ENCODE measurements at places on chromosomes 7 and 10.

DNA sequence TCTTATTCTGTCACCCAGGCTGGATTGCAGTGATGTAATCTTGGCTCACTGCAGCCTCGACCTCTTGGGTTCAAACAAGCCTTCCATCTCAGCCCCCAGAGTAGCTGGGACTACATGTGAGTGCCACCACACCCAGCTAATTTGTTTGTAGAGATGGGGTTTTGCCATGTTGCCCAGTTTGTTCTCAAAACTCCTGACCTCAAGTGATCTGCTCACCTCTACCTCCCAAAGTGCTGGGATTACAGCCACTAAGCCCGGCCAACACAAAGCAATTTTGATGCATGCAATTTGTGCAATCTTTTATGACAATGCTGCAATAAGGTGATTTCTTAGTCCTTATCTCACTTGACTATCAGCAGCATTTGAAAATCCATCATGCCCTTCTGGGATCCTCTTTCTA lies 333.1 kb downstream of the FRMD4A start:
- DNase-seq = no peak

GRCh38 chr10:52598936-52599335 lies 173.6 kb downstream of the MBL2 start:
- no peak for DNase-seq

GRCh38 chr7:149716007-149716931 lies 57.1 kb downstream of the ZNF467 start:
- DNase-seq = no peak

- no peak for DNase-seq
Observed at GRCh38 chr7:29612596-29612995, 49.0 kb downstream of the PRR15 start.

- DNase-seq = no peak
Observed at GRCh38 chr7:106129291-106129690, 17.2 kb upstream of the SYPL1 start.

GRCh38 chr7:130272381-130273080 lies 5.9 kb downstream of the CPA2 start:
- peak; percentile 29 for DNase-seq

DNA sequence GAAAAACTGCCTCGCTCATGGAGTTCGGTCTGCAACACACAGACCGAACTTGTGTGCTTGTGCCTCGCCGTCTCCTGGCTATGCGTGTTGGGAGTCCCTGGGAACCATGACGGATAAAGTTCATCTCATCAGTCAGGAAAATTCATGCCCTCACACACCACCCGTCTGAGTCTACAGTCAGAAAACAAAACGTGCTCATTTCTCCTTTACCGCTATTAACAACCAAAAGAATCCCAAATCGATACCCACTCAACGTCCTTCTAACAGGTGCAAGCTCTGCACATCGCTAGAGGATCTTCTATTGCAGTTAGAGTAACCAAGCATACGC lies 13.6 kb downstream of the CNPY1 start:
- DNase-seq = no peak

- DNase-seq = no peak
Observed at GRCh38 chr7:135389971-135390370, 119.9 kb downstream of the CNOT4 start.

GRCh38 chr10:69643779-69644657 lies 14.0 kb downstream of the FAM241B start:
- DNase-seq = no peak

DNA sequence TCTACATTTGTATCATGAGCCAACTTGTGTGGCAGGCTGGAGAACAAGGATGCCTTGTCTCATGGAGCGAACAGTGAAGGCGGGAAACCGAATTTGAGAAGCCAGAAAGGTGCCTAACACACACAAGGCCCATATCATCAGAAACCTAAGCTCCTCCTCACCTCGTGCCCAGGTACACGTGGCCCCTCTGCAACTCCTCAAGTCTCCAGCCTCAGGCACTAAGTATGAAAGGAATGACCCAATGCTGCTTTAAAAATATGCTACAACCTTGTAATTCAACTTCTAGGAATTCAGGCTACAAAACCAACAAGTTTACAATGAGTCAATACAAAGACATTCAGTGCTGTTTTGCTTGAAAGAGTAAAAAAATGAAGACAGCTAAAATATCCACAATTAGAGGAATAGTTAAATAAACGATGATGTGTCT lies 95.7 kb downstream of the CDK6 start:
- DNase-seq = no peak

GRCh38 chr10:69953851-69954250 lies 98.8 kb upstream of the MACROH2A2 start:
- DNase-seq = peak; percentile 3

DNA sequence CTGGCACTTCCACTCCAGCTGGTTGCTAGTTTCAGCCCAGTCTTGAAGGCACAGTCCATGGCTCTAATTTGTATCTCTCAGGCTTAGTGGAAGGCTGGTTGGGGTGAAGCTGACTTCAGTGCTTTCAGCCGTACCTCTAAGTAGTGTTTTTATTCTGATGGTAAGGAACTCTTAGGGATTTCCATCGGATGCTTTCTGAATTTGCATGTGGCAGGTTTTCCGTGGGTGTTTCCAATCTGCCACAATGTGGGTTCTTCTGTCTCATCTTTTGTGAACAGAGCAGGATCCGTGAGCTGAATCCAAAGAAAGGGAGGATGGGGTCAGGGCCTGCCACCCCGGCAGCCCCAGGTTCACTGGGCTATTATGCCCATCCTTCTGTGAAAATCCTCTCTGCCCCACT lies 607.9 kb upstream of the MKI67 start:
- no peak for DNase-seq

DNA sequence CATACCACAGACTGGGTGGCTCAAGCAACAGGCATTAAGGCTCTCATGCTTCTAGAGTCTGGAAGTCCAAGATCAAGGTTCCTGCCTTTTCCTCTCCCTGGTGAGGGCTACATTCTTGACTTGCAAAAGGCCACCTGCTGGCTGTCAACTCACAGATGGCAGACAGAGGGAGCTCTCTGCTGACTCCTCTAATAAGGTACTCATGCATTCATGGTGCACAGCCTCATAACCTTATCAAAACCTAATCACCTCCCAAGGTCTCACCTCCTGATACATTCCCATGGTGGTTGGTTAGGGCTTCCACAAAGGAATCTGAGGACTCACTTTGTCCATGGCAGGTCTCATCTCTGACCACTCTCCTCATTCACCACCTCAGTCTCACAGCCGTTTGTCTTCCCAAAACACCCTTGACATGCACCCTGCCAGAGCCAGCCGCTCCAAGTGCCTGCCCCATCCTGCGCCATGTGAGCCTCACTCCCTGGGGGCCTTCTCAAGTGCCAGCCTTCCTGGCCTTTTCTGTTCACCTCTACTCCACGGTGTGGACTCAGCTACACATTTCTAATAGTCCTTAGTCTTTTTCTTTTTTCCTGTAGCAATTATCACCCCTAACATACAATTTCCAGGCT lies 400.3 kb upstream of the ADARB2 start:
- peak; percentile 56 for DNase-seq

DNA sequence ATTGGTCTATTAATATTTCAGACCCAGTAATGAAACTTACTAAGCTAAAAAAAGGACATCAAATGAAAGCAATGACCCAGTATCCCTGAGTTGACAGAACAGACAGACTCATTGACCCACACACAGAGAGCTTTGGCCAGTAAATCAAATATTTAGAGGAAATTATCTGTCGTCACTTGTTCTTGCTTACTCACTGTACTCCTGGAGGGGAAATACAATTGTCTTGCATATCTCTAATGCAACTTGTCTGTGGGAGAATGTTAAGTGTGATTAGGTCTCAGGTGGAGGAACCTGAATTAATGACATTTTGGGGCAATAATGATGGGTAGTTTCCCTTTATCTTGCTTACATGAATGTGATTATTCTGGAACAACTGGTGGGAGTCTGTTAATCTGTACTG lies 80.4 kb downstream of the CUBN start:
- no peak for DNase-seq

DNA sequence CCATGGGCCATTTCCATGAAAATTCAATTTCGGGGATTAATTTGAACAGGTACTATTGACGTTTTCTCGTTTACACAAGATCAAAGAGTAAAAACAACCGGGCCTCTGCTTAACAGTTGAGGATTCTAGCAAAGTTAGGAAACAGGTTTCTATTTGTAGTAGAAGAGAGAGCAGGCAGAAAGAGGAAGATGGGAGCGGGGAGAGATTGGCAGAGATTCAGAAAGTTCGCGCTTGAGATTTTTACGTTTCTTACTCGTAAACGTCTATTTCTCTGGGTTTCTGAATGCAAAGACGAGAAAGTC lies 571 bp upstream of the VWC2 start:
- no peak for DNase-seq

GRCh38 chr7:34755008-34755407 lies 97.0 kb downstream of the NPSR1 start:
- DNase-seq = no peak

- DNase-seq = no peak
Observed at GRCh38 chr7:89265631-89266030, 470.1 kb upstream of the TEX47 start.

- DNase-seq = no peak
Observed at GRCh38 chr10:124039483-124040013, 53.9 kb downstream of the CHST15 start.

DNA sequence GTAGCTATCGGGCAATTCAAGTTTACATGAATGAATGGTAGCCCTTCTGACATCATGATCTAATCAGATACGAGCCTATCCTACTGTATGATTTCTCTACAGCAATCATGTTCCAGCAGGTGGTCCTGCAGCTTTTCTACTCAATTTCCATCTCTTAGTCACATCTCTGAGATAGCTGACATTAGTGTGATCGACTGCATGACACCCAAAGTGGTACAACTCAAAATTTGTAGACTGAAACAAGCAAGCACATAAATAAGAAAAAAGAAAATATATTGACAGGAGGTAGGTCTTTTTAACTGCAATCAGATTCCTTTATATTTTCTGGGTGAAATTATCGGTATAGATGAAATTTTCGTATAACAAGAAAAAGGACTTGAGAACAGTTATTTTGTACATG lies 132.0 kb downstream of the PPP1R17 start:
- DNase-seq = no peak

DNA sequence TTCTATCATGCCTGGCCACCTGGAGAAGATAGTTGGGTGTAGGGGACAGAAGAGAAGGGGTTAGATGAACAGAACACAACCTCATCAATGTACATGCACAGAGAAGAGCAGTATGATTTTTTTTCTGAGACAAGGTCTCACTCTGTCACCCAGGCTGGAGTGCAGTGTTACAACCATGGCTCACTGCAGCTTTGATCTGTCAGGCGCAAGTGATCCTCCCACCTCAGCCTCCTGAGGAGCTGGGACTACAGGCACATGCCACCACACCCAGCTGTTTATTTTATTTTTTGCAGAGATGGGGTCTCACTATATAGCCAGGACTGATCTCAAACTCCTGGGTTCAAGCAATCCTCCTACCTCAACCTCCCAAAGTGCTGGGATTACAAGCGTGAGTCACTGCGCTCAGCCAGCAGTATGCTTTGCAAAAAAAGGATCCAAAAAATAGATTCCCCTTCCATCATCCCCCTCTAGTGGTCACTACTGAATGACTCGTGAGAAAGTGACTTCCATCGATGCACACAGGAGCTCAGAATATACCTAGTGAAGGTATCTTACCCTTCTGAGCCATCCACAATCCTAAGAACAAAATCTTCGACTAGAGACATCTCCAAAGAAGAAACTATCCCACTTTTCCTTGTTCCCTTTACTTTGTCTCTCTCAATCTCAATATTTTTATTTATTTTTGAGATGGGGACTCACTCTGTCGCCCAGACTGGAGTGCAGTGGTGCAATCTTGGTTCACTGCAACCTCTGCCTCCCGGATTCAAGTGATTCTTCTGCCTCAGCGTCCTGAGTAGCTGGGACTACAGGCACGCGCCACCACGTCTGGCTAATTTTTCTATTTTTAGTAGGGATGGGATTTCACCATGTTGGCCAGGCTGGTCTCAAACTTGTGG lies 21.0 kb downstream of the ZCWPW1 start:
- DNase-seq = no peak

GRCh38 chr10:34449836-34450235 lies 365.3 kb downstream of the PARD3 start:
- no peak for DNase-seq

GRCh38 chr10:97243836-97244235 lies 48.6 kb downstream of the ARHGAP19 start:
- DNase-seq = no peak

DNA sequence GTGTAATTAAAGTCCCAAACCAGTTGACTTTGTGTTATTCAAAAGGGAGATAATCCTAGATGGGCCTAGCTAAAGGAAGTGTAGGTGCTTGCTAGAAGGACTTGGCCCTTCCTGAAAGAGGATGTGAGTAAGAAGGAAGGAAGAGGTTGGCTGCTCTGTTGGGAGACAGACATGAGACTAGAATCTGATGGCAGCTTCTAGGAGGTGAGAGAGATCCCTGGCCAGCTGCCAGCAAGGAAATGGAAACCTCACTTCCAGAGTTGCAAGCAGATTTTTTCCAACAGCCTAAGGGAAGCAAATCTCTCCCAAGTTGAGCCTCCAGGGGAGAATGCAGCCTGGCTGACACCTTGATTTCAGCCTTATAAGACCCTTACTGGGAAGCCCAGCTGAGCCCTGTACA lies 368.4 kb upstream of the ZMIZ1 start:
- no peak for DNase-seq

GRCh38 chr7:33185786-33186185 lies 56.4 kb downstream of the BBS9 start:
- no peak for DNase-seq

GRCh38 chr7:105885387-105886111 lies 9.2 kb upstream of the ATXN7L1 start:
- no peak for DNase-seq

GRCh38 chr10:33071857-33072256 lies 113.8 kb upstream of the ITGB1 start:
- DNase-seq = no peak

GRCh38 chr10:21535494-21535965 lies 1.5 kb downstream of the MLLT10 start:
- DNase-seq = no peak

DNA sequence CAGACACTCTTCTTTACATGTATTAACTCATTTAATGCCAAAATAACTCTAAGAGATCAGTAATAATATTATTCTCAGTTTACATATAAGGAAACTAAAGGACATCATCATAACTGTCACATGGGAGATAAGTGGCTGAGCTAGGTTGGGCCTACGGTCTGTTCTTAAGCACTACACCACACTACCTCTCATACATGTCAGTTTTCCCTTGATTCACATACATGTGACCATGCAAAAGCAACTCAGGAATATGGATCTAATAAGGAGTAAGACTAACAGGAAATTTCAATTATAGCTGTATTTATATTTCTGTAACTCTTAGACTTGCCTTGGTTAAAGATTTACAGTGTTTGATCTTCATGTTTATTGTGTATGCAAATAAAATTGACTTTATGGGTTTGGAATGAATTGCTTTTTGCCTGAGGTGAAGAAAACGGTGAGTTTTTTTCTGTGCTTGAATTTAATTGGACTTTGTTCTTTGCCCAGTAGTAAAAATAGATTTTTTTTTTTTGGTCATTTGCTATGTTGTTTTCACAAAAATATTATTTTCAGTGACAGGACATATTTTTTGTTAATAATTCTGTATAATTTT lies 69.7 kb downstream of the CYP51A1 start:
- DNase-seq = no peak

DNA sequence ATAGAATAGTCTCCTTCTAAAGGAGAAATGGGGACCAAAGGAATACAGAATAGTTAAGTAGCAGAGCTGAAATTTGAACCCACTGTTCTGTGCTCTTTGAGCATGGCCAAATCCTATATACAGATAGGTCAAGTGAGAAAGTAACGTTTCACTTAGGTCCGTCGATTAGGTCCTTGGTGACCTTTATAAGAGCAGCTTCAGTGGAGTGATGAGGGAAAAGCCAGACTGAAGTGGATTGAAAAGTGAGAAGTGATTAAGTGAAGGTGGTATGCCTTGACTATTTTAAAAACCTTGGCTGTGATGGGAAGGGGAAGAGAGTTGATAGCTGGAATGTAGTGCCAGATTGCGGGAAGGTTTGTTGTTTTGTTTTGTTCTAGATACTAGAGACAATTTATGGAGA lies 10.6 kb upstream of the LSMEM1 start:
- DNase-seq = no peak
